ENCODE measurements at places on chromosomes 6 and 20. TPM values are rescaled to one million over a fixed set of nuclear protein-coding genes. Genes with fewer than 3 reads are reported as not detected.

MYLK4 gene
- total RNA-seq, result 0.05 TPM

C6orf141 gene
- total RNA-seq, result 14.4 TPM

DOK5 gene
- 10.1 TPM for total RNA-seq

MLN gene
- total RNA-seq, result not detected

PRR18 gene
- total RNA-seq, result 0.39 TPM
